ENCODE measurements at places on chromosomes 5 and 9.

- DNase-seq: no peak
These were observed 152.3 kb downstream of the GAS1 start for GRCh38 chr9:86795047-86795442.

- no peak for DNase-seq
These were observed 440.9 kb downstream of the ENC1 start for GRCh38 chr5:74199436-74200210.

GRCh38 chr5:179287631-179288030 lies 57.6 kb downstream of the ADAMTS2 start:
- DNase-seq: no peak

- DNase-seq: no peak
These were observed 111.8 kb downstream of the RFX3 start for GRCh38 chr9:3413984-3414383.

- no peak for DNase-seq
These were observed 1.1 kb upstream of the NOTCH1 start for GRCh38 chr9:136546697-136547501.

DNA sequence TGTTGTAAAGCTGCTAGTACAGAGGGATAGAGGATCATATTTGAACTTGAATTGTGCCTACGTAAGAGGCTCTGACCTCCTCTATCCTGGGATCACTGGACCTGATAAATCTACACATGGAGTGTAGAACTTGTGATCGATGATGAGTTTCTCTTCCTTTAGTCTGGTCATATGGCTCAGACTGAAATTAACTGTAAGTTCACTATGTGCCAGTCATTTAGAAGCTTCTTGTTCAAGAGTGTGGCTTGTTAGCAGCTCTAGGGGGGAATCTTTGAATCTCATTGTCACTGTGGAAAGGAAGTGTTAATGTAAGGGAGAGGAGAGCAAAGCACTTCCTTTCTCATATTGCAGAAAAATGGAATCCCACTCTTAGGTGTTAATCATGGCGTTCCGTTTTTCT lies 12.1 kb downstream of the ZBTB34 start:
- no peak for DNase-seq

- no peak for DNase-seq
These were observed 78.3 kb downstream of the PARP8 start for GRCh38 chr5:50744776-50745175.

DNA sequence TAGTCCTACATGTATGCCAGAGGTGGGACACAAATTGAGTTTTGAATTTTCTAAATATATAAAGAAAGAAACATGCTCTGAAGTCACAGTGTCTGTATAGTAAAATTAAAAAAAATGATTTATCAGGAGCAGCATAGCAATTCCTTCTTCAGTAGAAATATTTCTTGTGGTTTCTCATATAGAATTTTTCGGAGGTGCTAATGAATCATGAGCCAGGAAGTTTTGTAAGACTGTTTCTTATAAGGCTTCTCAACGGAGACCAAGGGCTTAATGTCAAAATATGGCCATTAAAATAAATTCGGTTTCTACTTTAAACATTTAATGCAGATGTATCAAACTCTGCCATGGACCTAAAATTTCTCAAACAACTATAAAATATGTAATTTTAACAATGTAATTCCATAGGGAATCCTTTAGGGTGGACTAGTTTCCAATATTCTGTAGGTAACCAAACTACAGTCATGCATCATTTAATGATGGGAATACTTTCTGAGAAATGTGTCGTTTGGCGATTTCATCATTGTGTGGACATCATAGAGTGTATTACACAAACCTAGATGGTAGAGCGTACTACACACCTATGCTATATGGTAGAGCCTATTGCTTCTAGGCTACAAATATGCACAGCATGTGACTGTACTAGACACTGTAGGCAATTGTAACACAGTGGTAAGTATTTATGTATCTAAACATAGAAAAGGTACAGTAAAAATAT lies 66.3 kb downstream of the ANKRD55 start:
- no peak for DNase-seq

GRCh38 chr5:11792621-11793020 lies 111.6 kb downstream of the CTNND2 start:
- no peak for DNase-seq

- DNase-seq: no peak
These were observed 135.8 kb downstream of the ROR2 start for GRCh38 chr9:91814201-91814600.

DNA sequence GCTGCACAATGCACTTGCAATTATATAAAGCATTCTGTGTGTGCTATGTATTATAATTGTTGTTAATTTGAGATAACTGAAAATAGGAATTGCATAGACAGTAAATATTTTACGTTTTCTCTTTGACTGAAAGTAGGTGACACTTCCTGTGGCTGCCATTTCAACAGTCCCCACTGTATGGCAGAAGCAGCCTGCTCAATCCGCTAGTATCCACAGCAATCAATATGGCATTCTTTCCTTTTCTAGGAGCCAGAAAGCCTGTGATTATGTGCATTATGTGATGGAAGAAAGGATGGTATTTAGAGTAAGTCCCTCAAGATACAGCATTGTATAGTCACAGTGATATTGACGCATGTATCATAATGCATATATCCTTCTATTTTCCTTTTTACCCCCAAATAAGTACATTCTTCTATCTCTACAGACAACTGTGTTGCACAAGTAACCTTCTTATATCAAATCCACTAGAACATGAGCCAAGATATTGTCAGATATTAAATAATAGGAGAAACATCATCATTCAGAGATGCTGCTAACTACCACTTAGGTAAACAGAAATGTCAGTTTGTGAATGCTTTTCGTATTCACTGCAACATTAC lies 59.7 kb downstream of the CARTPT start:
- DNase-seq: peak; percentile 58

DNA sequence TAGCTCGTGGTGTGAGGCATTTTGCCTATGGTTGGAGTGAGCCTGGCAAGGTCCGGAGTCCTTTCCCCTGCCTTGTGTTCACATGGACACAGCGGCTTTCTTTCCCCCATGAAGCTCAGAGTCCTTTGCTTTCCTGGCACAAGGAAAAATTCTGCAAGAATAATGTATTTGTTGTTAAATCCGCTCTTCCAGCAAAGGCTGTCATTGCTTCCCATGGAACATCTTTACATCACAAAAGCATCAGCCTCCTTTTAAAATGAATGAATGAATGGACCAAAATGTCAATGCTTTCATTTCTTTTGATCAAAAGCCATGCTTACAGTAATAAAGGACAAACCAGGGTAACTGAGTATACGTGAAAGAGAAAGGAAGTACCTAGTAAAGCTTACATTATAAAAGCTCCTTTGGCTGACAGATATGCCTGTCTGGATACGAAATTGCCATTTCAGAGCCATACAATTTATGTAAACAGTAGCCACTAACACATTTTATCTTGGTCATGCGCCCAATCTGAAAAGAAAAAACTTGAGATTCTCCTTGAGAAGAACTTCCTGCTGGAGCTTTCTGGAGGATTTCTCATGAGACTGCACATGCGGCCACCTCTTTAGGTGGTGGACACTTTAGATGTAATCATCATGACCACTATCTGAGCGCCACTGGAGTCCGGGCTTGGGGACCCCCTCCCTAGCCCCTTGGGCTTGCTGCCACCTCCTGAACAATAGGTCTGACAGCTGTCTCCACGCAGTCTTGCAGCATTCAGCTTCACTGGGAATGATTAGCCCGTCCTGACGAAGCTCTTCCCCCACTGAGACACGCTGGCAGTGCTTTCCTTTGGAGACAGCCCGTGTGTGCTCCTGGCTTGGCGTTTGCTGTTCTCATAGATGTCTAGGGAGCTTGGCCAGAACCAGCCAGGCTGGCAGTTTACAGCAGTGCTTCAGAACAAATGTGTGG lies 355.9 kb downstream of the ADAMTS6 start:
- DNase-seq: peak; percentile 46

DNA sequence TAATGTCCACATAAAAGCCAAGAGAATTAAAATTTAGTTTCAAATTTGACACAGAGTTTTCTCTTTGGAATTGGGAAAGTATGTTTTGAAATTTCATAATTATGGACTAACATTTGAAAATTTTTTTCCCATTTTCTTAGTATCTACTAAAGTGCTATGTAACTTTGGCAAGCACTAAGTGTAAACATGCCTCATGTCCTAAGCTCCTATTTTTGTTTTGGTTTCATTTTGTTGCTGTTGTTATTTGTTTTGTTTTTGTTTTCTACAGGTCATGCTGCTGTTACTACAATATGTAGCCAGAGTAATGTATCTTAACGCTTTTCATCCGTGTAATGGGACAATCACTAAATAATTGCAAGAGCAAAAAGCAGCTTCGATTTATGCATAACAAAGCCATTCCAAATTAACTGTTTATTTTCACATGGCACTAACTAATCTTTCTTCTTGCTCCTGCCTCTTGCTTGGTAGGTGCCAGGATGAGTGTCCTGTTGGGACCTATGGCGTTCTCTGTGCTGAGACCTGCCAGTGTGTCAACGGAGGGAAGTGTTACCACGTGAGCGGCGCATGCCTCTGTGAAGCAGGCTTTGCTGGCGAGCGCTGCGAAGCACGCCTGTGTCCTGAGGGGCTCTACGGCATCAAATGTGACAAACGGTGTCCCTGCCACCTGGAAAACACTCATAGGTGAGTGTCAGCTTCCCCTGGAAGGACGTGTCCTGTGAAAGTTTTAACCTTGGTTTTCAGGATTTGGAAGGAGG lies 107.3 kb upstream of the PRRC1 start:
- no peak for DNase-seq

- DNase-seq: no peak
These were observed 12.5 kb downstream of the LHX6 start for GRCh38 chr9:122216138-122216797.

- DNase-seq: no peak
These were observed 28.1 kb downstream of the PTGES2 start for GRCh38 chr9:128099231-128099931.
